Occipital lobe (tissue), 3 donors: ENCODE measurements at places on chromosomes 1 and 21.

GRCh38 chr1:241518476-241519307, 863 bp downstream of the FH start:
- DNase-seq: no peak

- no peak for DNase-seq
Observed at GRCh38 chr1:87392248-87393192, 63.8 kb downstream of the LMO4 start.

- peak; percentile 59 for DNase-seq
Observed at GRCh38 chr1:230310381-230311163, 115.6 kb downstream of the PGBD5 start.

DNA sequence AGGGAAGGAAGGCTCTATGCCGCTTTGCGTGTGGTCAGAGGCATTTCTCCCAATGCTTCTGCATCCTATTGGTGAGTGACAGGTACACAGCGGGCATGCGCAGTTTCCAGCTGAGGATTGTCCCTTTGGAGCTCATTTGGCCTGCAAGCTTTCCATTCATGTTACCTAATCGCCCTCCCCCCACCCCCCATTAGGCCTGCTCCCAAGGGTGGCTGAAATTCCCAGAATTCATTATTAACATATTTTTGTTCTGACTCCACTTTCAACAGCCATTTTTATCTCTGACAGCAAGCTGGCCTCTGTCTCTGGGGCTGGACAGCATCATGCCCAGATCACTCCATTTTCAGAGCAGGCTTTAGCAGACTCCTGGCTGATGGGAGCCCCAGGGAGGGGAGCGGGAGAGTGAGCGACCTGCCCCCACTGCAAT, 25.6 kb downstream of the MIS18A start:
- DNase-seq: no peak

DNA sequence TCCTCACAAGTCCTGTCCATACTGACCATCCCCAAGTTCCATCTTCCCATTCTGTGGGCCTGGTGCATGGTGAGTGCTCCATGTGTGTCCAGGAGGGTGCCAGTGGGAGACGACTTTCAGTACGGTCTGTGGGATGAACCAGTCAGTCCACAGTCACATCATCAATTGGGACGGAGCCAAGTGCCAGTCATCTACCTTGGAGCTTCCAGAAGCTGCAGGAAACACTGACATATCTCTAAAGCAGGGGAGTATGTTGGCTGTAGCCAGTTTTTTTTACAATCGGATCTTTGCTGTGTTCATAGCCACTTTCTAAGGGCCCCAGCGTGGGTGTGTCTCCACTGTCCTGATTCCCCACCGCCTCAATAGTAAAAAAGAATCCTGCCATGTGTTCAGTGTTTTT, 13.6 kb upstream of the TRIM17 start:
- no peak for DNase-seq
